ENCODE measurements at places on chromosomes 1 and 21.

- DNase-seq: no peak
Observed at GRCh38 chr21:28492127-28492526, 500.6 kb downstream of the LTN1 start.

DNA sequence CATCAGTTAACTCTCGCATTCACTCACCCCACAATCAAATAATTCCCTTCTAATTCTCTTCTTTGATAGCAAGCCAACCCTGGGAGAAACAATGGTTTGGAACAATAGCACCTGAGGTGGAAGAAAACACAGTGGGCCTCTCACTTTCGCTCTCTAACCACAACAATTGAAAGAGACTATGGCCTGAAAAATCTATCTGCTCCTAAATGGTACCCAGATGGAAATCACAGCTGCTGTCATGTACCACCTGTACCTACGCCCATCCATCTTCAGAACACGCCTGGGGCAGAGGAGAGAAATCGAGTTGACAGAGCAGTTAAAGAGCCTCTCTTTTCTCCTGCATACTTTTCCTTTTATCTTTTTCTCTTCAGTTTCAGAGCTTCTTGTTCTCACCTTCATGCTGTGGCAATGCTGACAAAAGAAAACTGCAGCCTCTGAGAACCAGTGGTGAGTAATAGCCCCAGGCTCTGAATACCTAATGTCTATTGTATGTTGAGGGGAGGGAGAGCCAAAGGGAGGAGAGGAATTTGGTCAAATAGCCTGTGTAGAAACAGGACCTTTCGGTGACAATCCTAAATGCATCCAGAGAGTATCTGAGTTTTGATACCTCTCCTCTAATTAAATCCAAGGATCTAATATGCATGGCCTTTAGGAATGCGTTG is 57.7 kb downstream of the ZC3H11B start:
- no peak for DNase-seq

DNA sequence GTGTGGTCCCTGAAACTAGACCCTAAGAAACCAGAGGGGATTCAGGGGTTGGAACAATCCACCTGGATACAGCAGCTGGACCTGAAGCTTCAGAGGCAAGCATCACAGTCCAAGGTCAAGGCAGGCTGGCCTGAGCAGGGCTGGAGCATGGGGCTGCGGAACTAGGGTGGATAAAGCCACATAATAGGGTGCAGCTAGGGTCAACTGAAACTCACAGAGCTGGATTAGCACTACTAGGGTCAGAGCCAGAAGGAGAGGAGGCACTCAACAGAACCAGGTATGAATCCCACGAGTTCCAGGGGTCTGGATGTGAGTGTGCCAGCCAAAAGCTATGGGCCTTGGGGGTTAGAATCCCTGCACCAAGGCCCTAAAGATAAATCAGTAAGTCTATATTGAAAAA is 231.0 kb upstream of the KIAA0040 start:
- no peak for DNase-seq

DNA sequence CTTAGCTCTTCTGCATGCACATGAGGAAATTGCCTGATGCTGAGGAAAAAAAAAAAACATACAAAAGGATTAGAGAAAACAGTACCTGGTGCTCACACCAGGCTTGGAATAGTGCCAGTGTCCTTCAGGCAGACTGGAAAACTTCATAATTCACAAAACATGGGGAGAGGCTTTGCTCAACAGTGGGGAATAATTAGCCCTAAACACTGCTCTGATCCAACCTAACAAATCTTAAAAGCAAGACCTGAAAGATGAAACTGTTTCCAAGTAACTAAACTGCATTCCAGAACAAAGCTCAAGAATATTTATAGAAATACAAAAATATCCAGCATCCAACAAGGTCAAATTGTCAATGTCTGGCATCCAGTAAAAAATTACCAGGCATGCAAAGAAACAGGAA is 124.8 kb downstream of the AK5 start:
- DNase-seq: peak; percentile 48

DNA sequence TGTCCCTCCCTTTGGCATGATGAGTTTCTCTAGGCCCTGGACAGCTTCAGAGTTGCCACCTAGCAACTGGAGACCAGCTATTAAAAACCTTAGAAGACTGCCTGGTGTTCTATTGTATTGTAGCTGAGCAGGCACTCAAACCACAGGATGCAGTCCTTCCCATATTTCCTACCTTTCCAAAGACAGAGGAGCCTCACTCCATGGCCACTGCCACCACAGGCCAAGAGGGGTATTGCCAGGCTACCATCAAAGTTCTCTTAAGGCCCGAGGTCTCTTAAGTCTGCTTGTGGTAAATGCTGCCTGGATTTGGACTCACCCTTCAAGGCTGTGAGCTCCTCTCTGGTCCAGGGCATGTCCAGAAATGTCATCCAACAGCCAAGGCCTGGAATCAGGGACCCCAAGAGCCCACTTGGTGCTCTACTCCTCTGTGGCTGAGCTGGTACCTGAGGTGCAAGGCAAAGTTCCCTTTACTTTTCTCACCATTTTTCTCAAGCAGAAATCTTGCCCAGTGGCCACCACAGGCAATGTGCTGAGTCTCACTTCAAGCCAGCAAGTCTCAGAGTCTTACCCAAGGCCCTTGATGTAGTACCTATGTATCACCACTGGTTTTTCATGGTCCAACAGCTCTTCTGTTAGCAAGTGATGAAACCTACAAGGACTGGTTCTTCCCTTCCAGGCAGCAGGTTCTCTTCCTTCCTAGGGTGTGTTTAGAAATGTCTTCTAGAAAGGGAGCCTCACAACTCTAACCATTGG is 269.4 kb downstream of the AMY1C start:
- DNase-seq: no peak

DNA sequence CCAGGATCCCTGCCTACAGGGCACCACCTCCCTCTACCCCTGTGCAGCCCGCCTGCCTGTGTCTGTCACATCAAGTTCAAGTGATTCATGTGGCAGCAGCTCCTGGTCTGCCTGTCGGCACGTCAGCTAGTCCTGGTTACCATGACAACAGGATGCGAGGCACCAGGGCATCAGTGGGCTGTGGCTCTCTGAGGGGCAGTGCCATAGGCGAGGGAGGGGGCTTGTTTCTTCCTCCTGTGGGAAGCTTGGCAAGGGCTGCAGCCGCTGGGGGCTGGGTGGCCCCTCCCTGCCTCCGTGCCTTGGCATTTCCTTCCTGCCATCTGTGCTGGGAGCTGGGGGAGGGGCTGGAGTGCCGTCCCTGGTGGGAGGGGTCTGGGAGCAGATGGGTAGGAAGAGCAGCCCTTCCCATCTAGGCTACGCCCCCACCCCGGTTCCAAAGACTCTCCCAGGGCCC is 43.1 kb downstream of the FOXO6 start:
- DNase-seq: no peak

DNA sequence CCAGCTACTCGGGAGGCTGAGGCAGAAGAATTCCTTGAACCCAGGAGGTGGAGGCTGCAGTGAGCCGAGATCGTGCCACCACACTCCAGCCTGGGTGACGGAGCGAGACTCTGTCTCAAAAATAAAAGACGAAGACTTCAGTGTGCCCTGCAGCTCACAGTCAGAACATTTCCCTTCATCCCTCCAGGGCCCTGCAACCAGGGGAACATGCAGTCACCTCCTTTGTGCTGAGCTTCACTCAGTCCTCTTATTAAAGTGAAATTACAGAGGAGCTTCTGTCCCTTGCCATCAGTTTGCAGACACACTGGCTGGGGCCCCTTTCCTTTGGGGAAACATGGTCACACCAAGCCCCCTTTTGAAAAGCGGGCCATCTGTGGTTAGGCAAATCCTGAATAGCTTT is 24.2 kb downstream of the FHAD1 start:
- no peak for DNase-seq

GRCh38 chr1:164633997-164634396 is 75.0 kb downstream of the PBX1 start:
- no peak for DNase-seq

GRCh38 chr1:87274851-87275250 is 53.8 kb upstream of the LMO4 start:
- DNase-seq: no peak

DNA sequence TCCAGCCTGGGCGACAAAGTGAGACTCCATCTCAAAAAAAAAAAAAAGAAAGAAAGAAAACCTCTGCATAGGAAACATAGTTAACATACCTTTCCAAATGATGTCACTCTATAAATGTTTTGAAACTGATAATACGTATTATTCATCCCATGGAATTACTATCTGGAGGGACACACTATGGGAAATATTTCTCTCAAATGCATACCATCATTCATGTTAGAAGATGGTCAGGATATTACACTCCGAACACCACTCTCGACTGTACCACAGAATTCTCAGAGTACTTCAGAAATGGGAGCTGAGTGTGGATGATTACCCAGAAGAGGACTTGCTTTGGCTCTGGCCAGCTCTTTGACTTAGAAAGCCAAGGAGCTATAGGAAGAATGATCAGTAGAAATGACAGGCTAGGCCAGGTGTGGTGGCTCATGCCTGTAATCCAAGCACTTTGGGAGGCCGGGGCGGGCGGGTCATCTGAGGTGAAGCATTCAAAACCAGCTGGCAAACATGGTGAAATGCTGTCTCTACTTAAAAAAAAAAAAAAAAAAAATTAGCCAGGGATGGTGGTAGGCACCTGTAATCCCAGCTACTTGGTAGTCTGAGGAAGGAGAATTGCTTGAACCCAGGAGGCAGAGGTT is 5.2 kb upstream of the LIN28A start:
- DNase-seq: no peak

DNA sequence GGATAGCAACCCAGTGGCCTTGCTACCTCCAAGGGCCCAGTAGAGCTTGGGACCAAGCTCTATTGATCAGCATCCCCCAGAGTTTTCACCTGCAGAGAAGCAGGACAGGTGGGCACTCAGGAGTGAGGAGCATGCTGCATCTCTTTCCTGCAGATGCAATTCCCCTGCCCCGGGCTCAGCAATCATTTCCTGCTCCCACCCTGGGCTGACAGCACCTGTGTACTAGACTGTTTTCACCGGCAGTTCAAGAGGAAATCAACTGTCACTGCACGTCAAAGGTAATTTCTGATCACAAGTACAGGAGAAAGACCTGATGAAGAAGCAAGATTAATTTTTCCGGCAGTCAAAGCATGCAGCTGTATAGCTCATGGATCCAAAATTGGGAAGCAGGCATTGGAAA is 8.8 kb upstream of the NT5C1A start:
- no peak for DNase-seq

- DNase-seq: no peak
Observed at GRCh38 chr1:4380564-4381168, 273.7 kb upstream of the AJAP1 start.

DNA sequence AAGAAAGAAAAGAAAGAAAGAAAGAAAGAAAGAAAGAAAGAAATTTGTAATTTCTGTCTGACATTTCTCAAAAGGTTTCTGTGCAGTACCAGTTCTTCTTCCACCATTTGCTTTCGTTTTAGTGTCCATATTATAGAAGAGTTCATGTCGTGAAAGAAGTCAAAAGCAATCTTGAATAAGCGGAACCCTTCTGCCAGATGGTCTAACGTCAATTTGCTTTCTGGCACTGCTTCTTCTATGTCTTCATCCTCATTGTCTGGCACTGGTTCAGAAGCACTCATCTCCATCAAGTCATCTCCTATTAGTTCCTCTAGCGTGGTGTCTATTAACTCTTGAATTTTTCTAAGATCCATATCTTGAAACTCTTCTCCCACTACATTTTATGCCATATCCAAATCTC is 170.0 kb upstream of the KCTD3 start:
- peak; percentile 15 for DNase-seq

DNA sequence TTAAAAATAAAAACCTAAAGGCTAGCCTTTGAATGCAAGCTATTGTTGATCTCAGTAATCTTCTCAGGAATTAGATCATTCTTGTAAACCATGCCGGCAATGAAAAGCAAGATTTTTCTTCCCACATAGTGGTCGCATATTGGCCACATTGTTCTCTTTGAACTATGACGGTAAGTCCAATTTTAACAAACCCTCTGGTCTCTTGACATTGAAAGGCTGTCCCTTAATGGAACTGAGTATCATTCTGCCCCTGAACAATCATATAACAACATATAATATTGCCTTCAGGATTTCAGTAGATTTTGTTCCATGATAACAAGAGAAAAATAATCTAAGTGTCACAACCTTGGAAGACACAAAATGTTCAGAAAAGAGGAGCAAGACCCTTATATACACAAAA is 1.3 kb downstream of the TNNI3K start:
- DNase-seq: no peak

- DNase-seq: no peak
Observed at GRCh38 chr1:206715552-206716158, 30.9 kb downstream of the MAPKAPK2 start.

DNA sequence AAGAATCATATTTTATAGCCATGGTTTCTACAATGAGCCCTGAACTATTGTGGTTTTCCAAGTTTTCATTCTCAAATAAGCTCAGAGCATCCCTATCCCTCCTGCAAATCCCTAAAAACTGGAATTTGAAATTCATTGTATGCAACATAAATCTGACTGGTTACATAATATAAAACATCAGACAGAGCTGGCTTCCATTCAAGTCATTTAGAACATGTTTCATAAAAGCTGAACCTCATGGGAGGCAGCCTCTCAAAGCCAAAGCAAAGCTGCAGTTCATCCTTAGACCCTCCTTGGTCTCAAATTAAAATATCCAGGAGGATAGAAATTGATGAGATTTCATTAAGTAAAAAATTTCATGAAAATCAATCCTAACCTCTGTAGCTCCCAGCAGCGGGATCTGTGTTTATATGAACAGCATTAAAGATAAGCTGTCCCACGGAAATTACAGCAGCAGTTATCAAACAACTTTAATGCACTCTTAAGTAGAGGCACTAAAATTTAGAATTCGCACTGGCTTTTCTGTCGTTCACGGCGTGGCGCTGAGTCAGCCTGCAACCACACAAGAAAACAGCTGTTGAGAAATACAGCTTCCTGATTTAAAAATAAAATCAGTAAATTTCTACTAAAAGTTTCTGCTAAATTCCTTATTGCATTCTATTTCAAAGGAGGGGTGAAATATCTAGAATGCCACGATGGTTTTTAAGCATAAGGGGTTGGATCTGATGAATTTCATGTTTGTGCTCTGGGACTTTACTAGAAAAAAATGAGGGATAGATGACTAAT is 99.9 kb upstream of the TIAM1 start:
- DNase-seq: no peak

GRCh38 chr1:241229216-241229615 is 127.8 kb downstream of the RGS7 start:
- no peak for DNase-seq

- DNase-seq: no peak
Observed at GRCh38 chr1:171901245-171901644, 59.9 kb downstream of the DNM3 start.

DNA sequence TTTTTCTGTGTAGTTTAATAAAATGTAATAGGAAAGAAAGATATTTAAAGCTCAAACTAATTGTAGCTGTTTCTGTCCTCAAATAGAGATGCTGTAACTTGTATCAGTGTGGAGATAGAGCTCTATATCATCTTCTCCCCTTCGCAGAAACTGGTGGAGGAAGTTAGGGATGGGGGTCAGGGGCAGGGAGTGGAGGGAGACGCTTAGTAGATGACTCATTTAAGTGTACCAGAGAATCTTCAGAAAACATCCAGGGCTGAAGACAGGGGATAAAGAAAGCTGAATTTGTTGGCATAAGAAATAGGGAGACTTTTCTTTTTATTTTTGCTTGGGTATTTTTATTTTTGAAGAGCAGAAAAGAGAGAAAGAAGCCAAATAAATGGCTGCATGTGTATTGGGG is 282.6 kb upstream of the DPYD start:
- no peak for DNase-seq

Measured in HFF-Myc (cell line).